GM23248 (cell line): ENCODE measurements at places on chromosomes 3 and 15.
A peak's percentile ranks its signal among the peaks of the same experiment; 100 is the strongest.

GRCh38 chr15:40235201-40235885 lies 3.5 kb upstream of the PAK6 start:
- DNase-seq: no peak

GRCh38 chr3:191070201-191070600 lies 128.8 kb upstream of the OSTN start:
- peak; percentile 95 for DNase-seq

GRCh38 chr15:63458026-63458425 lies 46.4 kb upstream of the USP3 start:
- DNase-seq: no peak

DNA sequence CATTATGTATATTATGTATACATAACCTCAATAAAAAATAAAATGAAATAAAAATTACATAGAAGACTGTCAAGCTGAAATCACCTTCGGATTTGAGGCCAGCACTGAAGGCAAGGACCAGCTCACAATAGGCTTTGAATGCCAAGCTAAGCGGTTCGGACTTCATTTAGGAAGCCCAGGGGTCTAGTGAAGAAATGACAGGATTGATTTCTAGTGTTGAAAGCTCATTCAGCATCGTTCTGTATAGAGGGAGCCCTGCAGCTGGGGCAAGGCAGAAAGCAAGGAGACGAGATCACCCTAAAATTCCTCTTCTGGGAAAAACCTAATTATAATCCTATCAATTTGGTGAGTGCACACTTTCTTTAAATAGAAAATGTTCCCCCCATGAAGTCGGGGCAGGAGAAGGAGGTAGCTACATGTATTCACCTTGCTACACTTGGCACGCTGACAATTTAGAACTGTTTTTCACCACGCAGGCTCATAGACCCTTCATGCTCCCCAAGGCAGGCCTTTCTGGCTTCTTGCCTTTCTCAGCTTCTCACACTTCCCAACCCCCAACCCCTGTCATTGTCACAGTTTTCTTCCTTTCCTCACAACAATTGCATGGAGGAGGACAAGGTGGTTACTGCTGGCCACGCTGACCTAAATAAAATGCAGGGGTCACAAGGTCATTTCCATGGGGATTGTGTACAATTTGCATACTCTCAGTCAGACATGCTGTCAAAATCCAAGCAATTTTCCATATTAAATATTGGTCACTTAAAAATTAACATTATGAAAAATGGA lies 44.4 kb upstream of the SSR3 start:
- DNase-seq: no peak

DNA sequence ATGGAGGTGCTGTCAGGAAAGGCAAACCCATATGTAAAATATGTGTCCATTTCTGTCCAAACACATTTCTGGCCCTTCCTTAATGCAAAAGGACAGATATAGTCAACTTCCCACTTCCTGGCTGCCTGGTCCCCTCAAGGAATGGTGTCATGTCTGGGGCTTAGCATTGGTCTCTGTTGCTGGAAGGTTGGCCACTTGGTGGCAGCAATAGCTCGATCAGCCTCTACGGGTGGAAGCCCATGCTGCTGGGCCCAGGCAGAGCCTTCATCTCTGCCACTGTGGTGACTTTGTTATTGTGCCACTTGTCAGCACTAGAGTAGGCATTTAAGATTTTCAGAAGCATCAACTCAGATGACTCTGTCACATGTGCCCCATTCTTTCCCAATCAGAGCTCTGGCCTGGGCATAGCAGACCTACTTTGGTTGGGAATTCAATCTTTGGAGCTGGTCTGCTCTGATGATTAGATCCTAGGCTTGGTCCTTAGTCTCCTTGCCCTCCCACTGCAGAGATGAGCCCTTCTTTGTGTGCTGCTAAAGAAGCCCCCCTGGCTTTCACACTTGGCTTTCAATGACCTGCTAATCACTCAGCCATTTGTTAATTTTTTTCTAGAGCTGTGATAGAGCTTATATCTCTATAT lies 51.0 kb upstream of the SPSB4 start:
- DNase-seq: peak; percentile 73

DNA sequence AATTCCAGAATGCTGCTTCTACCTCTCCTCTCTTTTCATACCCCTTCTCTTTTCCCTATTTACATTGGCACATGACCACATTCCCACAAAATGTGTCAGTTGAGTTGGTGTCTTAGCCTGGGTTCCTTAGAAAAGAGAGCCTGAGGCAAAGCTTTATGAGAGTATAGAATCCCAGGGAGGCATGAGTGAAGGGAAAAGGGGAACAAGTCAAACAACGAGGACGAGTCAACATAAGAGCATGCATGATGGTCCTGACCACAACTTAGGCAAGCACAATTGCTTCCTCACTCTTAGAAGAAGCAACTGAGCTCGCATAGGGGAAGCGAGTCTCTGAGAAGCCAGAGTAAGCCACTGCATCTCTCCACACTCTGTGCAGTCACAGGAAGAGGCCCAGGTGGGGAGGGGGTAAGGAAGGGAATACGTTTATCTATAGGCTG lies 15.4 kb upstream of the ZNF774 start:
- DNase-seq: peak; percentile 75

GRCh38 chr3:88033079-88033478 lies 25.7 kb downstream of the CGGBP1 start:
- no peak for DNase-seq

DNA sequence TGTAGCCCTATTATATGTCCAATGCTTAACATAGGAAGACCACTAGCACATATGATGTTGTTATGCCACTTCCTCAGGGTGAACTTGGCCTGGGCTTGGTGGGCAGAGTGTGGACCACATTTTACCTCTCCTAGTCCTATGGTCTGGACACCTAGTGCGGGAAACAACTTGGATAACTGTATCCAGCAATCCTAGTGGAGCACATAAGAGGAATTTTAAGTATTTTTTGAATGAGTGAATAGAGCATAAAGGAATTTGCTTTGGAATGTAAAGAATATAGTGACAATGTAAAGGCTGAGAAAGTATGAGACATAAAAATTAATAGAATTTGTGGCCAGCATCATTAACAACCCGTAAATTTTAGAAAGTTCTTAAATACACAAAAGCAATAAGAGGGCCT lies 528.9 kb downstream of the IGSF11 start:
- no peak for DNase-seq

- peak; percentile 65 for DNase-seq
These were observed 8.5 kb downstream of the LIPC start for GRCh38 chr15:58440158-58440910.

- DNase-seq: no peak
These were observed 4.4 kb downstream of the MTMR14 start for GRCh38 chr3:9653565-9654248.

GRCh38 chr3:194773216-194773615 lies 87.5 kb downstream of the FAM43A start:
- DNase-seq: peak; percentile 84

DNA sequence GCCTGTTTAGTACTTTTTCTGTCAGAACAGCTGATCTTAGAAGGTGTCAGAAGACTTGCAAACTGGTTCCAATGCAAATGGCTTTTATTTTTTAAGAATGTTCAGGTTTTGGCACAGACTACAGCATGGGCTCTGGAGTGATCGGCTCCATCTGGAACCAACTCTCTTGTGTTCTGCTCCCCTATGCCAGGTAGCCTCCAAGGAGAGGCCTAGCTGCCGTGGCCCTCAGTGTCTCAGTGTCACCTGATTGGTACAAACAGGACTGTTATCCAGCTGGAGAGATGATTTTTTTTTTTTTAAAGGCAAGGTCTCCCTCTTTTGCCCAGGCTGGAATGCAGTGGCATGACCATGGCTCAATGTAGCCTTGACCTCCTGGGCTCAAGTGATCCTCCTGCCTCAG lies 183.1 kb downstream of the SV2B start:
- no peak for DNase-seq

- peak; percentile 98 for DNase-seq
These were observed 604 bp upstream of the TJP1 start for GRCh38 chr15:29822684-29823459.

DNA sequence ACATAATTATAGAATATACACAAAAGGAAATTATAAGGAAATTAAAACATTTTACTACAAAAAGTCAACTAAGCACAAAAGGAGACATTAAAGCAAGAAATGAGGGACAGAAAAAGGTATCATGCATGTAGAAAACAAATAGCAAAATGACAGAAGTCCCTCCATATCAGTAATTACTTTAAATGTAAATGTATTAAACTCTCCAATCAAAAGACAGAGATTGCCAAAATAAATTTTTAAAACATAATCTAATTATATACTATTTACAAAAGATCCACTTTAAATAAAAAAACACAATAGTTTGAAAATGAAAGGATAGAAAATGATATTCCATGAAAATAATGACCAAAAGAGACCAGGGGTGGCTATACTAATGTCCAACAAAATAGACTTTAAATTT lies 123.7 kb downstream of the MEX3B start:
- DNase-seq: no peak

DNA sequence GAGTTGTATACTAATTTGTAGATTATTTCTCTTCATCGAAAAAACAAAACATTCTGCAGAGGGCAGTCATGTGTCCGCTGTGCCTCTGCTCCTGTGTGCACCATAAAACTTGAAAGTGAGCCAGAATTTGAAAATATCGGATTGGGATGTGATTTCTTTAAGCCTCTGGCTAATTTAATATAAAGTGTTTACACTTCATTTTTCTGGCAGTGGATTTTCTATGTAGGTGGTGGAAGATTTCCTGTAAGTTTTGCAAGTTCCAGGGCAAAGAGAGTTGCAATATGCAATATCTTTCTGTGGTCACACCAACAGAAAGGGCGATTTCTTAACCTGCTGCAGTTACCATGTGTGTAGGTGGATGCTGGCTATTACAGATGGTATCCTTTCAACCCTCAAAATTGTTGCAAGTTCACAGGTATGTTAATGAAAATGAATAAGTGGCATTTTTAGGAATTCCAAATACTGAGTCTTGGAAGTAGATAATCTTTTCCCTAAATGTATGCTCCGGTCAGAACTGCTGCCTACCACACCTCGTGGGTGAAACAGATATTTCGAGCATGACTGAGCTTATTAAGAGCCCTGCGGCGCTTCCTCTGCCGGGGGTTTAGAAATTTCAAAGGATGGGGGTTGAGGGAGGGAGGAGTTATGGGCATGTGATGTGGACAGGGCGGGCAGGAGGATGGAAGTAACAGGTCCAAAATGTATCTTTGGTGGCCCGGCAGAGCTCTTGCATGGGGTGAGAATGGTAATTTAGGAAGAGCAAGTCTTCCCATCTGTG lies 134.0 kb downstream of the PGPEP1L start:
- DNase-seq: peak; percentile 96

GRCh38 chr3:46845397-46845859 lies 17.8 kb downstream of the MYL3 start:
- peak; percentile 91 for DNase-seq

GRCh38 chr15:66646308-66646707 lies 55.7 kb upstream of the SMAD6 start:
- peak; percentile 96 for DNase-seq

DNA sequence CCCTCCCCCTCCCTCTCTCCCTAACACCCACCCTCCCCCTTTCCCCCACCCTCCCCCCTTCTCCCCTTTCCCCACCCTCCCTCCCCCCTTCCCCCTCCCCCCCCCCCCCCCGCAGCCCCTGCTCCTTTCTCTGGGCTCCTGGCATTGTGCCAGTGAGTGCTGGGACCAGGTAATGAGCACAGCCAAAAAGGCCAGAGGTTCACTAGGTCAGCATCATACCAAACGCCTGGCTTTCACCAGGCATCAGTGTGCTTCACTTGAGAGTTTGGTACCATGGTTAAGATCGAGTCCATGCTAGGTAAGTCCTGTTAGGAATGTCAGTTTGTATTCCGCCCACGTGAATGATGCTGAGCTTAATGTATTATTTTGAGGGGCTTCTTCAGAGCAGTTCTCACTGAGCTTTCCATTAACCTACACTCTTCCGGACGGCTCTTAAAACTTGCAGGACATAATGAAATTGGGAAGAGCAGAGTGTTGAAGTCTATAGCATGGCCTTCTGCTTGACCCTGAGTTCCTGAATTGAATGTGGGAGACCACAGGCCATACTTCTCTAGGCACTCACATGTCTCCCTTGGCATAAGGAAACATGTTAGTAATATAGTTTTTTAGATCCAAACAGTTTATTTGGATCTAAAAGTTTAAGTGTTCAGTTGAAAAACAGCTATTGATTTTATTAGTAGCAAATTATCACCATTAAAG lies 45.6 kb downstream of the SENP2 start:
- DNase-seq: peak; percentile 47

GRCh38 chr3:23055733-23056376 lies 147.3 kb upstream of the UBE2E2 start:
- DNase-seq: peak; percentile 91

GRCh38 chr3:153885359-153885758 lies 235.8 kb upstream of the ARHGEF26 start:
- DNase-seq: no peak

DNA sequence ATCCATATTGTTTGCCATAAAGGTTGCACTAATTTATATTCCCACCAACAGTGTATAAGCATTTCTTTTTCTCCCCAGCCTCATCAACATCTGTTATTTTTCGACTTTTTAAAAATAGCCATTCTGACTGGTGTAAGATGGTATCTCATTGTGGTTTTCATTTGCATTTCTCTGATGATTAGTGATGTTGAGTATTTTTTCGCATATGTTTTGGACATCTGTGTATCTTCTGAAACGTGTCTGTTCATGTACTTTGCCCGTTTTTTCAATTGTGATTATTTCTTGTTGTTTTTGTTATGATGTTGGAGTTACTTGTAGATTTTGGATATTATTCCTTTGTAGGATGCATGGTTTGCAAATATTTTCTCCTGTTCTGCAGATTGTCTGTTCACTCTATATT lies 46.5 kb downstream of the TP63 start:
- DNase-seq: no peak

DNA sequence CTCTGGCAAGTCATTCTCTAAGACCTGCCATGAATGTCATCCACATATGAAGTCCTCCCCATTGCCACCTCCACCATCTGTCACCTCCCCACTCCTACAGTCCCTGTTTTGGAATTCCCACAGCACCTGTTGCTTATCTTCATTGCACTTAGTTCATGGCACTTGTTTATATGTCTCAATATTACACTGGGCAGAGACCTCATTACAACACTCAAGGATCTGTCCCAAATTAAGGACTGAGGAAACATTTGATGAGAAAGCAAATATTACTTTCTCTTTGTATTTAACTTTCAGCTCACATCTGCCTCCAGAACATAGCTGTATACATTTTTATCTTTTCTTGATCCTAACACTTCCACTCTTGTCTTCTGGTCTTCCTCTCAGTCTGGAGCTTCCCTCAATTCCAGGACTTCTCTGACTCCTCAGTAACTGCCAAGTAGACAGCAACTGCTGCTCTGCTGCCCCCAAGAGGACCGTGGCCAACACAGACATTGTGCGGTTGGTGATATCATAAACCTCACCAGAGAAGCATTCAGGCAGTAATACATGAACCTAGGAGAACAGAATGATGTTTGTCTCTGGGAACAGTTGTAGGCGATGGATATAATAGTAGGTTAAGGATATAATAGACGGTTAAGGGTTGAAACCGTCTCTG lies 45.0 kb upstream of the FGF12 start:
- DNase-seq: peak; percentile 57

- no peak for DNase-seq
These were observed 153.1 kb downstream of the VPS13C start for GRCh38 chr15:61906961-61907752.

DNA sequence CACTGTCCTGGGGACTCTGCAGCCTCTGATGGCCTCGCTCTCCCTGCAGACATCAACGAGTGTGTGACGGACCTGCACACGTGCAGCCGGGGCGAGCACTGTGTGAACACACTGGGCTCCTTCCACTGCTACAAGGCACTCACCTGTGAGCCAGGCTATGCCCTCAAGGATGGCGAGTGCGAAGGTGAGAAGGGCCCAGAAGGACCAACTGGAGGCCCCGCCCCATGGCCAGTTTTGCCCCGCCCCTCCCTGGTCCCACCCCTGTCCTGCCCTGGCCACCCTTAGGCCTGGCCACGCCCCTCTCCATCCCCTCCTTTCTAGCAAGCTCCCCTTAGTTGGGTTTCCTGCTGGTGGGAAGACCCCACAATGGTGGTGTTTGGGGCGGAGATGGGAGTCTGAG lies 77.5 kb downstream of the FBLN2 start:
- DNase-seq: no peak
